ENCODE measurements at places on chromosomes 13 and 19.

DNA sequence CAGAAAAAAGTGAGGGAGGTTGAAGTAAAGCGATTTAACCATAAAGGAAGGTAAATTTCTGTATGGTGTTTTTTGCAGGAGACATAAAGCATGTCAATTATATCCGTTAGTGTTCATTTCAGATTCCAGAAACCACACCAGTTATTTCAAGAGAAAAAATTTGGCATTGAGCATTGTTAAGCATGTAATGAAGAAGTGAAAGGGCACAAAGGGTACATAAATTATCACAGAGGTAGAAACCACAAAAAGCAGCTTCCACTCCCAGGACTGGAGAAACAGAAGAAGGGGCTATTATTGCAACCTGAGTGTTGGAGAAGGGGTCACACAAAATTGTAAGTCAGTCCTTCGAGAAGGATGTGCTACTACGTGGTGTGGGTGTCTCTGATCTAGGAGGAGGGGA lies 72.2 kb upstream of the DACH1 start:
- DNase-seq: no peak

- DNase-seq: no peak
Measured at GRCh38 chr19:47792616-47793015, 11.7 kb downstream of the TPRX1 start.

DNA sequence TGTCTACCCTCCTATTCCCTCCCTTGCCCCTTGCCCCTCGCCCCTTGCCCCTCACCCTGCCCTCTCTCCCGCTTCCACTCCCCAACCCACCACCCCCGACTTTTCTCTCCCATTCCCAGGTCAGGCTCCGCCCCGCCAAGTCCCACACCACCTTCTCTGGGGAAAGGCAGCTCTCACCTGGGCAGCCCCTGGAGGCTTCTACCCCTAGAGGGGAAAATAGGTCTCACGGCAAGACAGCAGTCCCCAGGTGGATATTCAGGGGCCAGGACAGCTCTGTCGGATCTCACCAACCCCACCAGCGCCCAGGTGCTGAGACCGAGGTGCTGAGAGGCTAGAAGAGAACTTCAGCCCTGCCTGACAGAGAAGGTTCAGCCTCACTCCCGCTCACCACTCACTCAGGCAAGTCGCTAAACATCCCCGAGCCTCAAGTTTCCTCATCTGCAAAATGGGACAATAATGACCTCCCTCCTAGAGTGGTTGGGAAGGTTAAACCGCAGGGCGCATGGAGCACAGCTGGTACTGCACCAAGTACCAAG lies 1.4 kb upstream of the ERFL start:
- no peak for DNase-seq

GRCh38 chr13:51804295-51805172 lies 571 bp upstream of the DHRS12 start:
- DNase-seq: peak; percentile 56

DNA sequence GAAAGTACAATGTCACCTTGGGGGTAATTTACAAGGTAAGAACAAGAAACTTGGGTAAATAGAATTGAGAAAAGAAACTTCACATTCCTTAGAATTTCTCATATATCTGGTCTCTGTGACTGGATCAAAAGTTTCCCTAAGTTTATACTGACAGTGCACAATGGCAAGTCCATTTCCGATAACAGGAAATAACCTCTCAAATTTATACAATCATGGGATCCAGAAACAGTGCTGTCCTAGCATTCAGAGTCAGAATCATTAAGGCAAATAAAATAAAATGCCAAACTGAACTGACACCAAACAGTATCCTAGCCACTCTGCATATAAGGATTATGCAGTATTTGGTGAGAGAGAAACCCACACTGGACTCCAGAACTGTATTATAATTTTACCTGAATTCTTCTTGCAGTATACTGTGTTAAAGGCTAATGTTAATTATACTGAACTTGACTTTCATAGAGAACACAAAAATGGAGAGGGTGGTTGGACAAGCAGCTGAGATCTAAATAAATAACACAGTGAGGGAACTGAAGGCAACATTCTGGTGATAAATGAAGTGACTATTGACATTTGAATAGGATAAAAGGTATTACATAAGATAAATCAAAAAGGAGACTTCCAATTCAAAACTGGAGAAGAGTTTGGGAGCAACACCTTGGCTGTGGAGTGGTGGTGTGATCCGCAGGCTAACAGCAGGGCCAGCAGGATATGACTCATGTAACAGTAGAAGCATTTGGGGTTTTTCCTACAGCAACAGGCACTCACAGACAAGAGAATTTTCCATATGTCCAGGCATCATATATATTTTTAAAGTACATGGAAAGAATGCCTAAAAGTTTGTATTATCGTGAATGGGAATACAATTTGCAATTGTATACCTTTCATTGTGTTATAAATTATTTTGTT lies 932.5 kb upstream of the MIR17HG start:
- DNase-seq: no peak

- DNase-seq: no peak
Measured at GRCh38 chr13:45289936-45290563, 50.9 kb downstream of the TPT1 start.

DNA sequence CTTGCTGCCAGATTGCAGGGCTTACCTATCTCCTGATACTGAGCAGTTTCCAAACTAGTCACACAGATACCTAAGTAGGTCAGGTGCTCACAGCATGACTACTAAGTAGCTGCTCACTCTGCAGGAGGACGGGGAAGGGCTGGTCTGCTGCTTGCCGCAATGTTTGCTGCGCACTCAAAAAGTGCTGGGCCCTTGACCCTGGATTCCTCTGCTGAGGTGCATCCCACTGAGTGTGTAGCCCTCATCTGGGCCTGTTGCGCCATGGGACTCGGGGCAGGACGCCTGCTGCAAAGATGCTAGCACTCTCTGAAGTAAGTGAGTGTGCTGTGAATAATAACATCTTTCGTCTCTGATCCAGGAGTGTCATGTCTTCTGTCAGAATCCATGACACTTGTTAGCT lies 59.2 kb upstream of the MEDAG start:
- no peak for DNase-seq

GRCh38 chr19:45508861-45509691 lies 1.8 kb downstream of the VASP start:
- DNase-seq: no peak

- DNase-seq: no peak
Measured at GRCh38 chr19:49150944-49151243, 4.3 kb downstream of the HRC start.

DNA sequence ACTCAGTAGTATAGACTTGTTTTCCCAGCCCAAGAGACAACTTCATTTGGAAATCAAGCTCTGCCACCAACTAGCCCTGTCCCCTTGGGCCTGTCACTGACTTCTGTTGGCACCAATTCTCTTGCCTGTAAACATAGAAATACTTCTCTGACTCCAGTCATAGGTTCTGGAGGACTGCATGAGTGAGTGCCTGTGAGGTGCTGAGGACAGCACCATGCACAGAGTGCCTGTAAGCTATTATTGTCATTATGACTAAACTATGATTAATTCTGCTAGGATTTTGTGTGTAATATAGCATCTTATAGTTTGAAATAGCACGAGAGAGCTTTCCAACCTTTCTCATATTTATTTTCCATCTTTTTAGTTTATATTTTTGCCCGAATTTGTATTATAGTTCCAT lies 247.9 kb downstream of the MYO16 start:
- no peak for DNase-seq

DNA sequence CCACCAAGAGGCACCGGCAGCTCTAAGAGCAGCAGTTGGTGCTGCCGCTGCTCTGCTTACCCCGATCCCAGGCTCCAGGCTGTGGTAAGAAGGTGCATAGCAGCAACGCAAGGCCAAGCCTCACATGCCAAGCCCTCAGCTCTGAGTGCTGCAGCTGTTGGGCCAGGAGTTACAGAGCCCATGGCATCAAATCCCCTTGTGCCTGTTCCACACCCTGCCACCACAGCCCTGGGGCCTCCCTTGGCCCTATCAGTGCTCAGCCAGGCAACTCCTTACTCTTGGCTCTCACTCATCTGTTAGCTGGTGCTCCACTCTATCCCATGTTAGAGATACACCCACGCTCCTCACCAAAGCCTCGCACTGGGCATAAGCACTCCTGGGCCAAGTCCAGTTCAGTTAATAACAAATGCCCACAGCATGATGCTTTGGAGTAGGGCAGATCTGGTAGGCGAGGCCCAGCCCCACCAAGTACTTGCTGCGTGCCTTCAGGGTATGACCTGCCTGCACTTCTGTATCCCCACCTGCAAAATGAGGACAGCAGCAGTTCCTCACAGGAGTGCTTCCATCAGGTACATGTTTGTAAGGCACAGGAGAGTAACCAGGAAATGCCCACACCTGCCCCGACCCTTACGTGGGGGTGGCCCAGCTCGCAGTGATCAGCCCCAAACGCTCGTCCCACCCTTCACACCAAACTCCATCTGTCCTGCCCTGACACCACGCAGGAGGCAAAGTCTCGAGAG lies 16.2 kb downstream of the AKAP8L start:
- DNase-seq: no peak

DNA sequence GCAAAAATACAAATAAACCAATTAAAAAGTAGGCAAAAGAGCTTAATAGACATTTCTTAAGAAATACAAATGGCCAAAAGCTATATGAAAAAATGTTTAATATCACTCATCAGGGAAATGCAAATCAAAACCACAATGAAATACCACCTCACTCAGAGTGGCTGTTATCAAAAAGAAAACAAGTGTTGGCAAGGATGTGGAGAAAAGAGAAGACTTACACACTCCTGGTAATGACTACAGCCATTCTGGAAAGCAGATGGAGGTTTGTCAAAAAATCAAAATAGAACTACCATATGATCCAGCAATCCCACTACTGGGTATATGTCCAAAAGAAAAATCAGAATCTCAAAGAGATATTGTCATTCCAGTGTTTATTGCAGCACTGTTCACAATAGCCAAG lies 223.5 kb upstream of the SLC10A2 start:
- DNase-seq: no peak

DNA sequence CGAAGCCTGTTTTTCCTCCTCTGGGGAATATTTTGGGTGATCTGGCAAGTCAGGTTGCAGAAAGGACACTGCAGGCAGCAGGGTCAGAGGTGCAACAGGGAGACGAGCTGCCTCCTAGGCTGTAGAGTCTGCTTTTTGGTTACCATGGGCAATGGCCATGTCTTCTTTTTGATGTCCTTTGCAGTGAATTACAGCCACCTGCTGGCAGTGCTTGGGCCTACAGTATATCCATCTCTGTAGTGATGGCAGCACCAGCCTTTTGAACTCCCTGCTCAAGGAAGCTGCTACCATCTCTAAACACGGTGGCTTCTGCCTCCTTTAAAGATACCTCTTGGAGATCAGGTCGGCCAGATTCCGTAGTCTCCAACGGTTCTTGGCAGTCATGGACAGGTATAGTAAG lies 73.9 kb downstream of the WTIP start:
- DNase-seq: no peak

DNA sequence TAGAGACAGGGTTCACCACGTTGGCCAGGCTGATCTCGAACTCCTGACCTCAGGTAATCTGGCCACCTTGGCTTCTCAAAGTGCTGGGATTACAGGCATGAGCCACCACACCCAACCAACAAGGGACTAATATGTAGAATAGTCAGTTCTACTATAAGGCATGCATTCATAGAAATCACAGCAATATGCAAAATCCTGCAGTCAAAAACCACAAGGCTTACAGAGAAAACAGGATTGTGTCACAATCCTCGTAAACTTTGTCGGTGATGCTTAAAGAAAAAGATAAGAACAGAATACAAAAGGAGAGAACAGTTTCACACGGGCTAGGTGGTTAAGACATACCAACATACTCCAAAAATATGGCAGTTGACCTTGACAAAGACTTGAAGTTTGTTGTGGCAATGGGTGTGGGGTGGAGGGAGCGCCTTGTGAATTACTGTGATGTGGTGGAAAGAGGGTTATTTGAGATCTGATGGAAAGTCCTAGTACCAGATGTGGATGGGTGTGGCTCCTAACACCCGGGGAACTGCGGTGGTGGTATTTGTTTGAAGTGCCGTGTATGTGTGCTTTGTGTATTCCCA lies 12.4 kb downstream of the NOSIP start:
- peak; percentile 64 for DNase-seq

DNA sequence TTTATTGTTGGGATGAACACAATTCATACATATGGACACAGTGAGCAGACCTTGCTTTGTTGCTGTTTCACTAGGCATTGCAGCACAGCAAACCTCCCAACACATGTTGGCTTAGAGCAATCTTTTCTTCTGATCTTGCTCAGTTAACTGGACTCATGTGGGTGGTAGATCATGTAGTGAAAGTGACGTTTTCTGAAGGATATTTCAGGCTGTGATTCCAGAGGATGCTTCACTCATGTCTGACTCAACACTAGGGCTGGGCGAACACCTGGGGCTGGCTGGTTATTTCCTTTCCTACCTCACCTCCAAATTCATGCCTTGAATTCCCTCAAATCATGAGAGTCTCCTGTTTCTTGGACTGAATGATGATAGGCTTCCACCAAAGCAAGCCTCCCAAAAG lies 14.3 kb upstream of the LGALS13 start:
- DNase-seq: no peak

- no peak for DNase-seq
Measured at GRCh38 chr13:23516702-23517101, 53.5 kb upstream of the TNFRSF19 start.

- DNase-seq: no peak
Measured at GRCh38 chr13:43880214-43880855, 631 bp downstream of the LACC1 start.

DNA sequence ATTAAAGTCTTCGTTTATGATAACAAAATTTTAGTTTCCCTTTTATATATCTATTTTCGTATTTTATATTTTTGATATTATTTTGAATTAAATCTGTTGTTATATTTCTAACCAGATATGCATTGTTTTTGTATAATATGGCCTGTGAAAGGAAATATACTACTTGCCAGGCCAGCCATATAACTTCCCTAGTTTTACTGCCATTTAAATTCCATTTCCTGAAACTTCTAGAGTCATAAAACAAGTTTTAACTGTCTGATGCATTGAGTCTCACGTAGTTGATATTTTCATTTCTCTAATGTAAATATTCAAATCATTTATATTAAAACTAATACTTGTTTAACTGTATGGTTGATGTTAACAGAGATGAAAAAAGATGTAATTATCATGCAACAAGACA lies 13.5 kb downstream of the ESD start:
- no peak for DNase-seq

- no peak for DNase-seq
Measured at GRCh38 chr13:111920932-111921705, 145.8 kb upstream of the SOX1 start.

GRCh38 chr19:866769-867300 lies 7.4 kb downstream of the CFD start:
- DNase-seq: no peak

GRCh38 chr19:42261763-42262162 lies 6.8 kb upstream of the ERF start:
- no peak for DNase-seq
